ENCODE measurements at places on chromosomes 12 and 14.

DNA sequence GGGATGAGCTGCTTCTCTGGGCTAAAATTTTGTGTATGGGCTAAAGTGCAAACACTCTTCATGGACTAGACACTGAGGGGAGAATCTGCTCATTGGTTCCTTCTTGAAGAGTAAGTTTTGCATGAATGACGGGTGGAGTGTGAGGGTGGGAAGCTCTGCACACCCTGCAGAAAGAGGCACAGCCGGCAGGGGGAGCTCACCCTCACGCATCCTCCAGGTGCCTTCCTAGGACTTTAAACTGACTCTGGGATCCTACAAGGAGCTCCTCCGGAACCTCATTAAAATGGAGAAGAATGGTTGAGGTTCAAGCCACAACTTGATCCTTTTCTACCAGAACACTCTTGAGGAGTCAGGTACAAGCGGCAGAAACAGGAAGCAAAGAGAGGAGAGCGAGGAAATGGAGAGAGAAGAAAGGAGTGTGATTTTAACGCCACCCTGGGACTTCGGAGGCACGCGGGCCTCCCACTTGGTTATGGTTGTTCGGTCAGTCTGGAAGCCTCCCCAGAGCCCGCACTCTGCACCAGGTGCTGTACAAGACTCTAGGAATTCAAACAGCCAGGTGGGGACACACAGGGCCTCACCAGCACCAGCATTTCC lies 87.5 kb downstream of the SETD3 start:
- DNase-seq: no peak

DNA sequence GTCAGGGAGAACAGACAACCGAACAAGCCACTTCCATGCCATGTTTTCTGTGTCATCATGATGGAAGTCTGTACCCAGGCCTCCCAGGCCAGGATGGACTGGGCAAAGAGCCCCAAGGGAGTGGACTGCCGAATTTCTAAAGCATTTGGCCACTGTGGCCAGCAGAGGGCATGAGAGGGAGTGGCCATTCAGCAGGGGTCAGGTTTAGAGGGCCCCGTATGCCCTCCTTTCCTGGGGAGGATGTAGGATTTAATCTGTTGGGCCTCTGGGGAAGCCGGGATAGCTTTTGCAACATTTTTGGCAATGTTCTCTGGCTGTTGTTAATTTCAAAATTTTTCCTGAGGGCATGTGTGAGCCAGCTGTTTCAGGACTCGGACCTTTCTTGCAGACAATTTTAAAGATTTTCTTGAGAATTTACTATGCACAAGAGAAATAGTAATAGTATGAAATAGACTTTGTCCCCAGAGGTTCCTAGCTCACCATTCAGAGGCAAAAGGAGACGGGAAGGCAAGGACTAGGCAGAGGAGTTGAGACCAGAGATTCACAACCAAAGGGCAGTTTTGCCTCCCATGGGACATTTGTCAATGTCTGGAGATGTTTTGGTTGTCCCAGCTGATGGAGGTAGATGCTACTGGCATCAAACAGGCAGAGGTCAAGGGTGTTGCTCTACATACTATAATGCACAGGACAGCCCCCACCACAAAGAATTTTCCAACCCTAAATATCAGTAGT lies 18.0 kb downstream of the ACACB start:
- DNase-seq: peak; percentile 55

- peak; percentile 90 for DNase-seq
These were observed 122.1 kb downstream of the PRKD1 start for GRCh38 chr14:29805415-29806123.

DNA sequence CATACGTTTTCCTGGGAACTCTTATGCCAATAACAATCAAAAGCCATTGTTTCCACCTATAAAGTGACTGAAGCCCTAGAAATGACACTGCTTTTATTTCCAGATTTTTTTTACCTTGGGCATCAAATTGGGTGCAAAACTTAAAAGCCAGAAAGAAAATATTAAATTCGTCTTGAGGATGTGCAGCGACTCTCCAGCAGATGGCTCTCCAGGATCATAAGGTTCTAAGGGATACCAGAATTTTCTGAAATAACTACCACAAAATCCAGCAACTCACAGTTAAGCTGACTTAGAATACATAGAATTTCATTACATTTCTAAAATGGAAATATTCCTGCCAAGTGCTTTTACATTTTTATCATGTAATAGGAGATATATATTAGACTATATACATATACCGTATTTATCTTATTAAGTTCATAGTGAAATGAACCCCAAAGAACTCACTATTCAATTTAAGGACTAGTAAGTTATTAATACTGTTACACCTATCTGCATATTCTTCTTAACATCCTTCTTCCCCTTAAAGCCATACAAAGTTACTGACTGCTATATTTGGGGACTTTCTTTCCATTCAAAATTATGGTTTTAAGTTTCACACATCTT lies 44.0 kb downstream of the ARMH4 start:
- DNase-seq: peak; percentile 40

- DNase-seq: no peak
These were observed 5.5 kb downstream of the AMN start for GRCh38 chr14:102927878-102928411.

GRCh38 chr14:103130017-103130764 lies 6.9 kb downstream of the TNFAIP2 start:
- DNase-seq: no peak

GRCh38 chr12:72311946-72312345 lies 39.8 kb downstream of the TRHDE start:
- no peak for DNase-seq

GRCh38 chr12:77407931-77408330 lies 342.6 kb upstream of the E2F7 start:
- no peak for DNase-seq

DNA sequence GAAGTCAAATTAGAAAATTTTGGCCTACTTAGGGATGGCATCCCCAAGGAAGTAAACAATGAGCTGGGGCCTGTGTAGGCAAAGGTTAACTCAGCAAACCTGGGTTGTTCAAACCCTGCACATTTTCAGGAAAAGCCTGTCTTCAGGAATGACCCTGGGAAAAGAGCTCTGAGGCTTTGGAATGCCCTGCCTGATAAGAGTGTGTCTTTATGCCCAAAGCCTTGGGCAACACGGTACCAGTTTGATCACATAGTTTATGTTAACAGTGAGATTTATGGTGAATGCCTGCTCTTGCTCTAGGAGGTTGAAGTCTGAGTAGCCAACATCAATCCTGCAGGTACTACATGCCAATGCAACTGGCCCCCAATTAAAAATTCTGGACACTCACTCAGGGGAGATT lies 28.2 kb upstream of the STAB2 start:
- no peak for DNase-seq

Measured in AG09309 (cell line).